ENCODE measurements at places on chromosomes 6 and 20.

- no peak for DNase-seq
These were observed 15.7 kb upstream of the FAM83C start for GRCh38 chr20:35307666-35308653.

DNA sequence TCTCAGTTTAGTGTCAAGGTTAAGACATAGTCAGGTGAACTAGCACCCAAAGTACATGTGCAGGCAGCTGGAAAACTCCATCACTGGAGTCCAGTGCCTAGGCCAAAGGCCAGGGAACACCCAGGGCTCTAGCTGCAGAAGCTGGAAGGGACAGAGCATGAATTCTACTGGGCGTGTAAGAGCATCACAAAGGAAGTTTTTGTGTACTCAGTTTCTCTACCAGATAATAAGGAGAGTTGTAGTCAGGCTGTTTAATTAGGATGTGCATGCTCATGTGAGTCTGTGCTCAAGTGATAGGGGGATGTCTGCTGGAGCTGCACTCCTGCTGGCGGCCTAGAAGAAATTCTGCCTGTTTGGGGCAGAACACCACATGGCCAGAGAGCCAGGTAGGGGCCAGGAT lies 8.1 kb downstream of the L3MBTL1 start:
- no peak for DNase-seq

DNA sequence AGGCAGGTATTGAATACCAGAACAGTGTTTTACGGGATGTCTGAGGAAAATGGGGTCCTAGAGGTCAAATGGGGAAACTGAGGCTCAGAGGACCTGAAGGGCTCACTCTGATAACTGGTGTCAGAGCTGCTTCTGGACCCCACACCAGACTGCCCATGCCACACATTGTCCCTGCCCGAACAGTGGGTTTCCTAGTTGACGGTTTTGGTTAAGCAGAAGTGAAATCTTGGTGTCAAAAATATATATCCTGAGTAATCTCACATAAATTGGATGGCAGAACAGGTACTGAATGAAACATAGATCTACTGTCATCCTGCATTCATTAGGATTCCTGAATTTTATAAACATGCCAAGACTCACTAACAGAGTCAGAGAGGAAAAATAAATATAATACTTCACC lies 16.3 kb downstream of the NOX3 start:
- DNase-seq: no peak

GRCh38 chr6:149139782-149140136 lies 177.8 kb upstream of the TAB2 start:
- DNase-seq: no peak

DNA sequence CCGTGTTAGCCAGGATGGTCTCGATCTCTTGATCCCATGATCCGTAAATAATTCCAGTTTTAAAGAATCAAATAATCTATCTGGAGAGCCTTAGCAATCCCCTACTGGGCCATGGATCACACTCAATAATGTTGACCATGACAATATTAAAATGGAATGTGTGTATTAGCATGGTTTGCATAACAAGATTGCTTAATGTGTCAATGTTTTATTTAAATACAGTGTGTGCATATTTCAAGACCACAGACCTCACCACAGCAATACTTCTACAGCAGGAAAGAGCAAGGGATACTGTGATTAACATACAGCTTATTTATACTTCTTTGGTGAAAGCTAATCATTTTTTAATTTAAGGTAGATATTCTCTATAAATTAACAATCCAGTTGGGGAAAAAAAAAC lies 470.4 kb downstream of the TFAP2B start:
- DNase-seq: no peak

DNA sequence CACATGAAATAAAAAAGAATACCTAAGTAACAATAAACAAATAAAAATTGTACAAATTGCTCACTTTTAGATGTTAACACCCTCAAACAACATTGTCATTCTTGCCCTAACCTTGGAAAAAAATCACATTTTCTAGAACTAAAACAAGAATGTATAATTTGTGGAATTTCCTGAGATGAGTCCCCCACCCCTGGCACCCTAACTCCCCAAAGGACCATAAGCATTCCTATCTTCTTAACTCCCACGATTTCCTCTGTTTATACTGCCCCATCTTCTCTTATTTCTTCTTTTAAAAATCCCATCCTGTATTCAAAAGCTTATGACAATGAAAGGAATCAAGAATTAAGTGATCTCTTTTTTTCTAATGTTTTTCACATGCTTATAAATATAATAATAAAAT lies 70.9 kb downstream of the IBTK start:
- DNase-seq: no peak

DNA sequence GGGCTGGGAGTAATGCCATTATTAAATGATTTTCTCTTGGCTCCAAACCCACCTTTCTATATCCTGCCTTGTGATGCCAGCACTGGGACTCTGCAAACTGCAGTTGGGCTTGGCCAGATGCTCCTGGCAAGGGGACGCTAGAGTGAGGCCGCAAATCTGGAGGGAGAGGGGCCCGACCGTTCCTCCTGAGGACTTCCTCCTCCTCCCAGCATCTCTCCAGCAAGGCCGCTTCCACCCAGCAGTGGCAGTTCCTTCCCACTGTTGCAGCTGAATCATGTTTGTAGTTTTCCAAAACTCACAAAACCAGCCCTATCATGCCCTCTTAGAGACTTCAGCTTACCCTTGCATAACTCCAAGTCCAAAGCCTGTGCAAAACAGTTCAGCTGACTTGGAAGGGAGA lies 244.4 kb downstream of the FOXA2 start:
- no peak for DNase-seq

DNA sequence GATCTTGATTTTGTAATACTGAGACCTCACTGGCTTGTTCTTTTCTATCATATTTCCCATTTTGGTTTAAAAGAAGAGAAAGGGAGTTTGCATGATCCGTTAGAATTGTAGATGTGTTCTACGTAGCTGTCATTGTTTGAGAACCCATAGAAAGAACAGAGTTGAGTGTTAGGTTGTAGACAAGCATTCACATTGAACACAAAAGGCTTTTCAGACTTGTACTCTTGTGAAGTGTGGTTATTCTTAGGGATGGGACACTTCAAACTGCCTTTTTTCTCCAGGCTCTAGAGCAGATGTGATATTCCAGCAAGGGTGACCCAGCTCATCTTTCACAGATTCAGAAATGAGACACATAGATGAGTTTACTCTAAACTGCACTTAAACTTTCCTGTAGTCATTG lies 19.9 kb downstream of the FOXO3 start:
- DNase-seq: no peak

- no peak for DNase-seq
These were observed 32.7 kb upstream of the RNF8 start for GRCh38 chr6:37321101-37321500.

DNA sequence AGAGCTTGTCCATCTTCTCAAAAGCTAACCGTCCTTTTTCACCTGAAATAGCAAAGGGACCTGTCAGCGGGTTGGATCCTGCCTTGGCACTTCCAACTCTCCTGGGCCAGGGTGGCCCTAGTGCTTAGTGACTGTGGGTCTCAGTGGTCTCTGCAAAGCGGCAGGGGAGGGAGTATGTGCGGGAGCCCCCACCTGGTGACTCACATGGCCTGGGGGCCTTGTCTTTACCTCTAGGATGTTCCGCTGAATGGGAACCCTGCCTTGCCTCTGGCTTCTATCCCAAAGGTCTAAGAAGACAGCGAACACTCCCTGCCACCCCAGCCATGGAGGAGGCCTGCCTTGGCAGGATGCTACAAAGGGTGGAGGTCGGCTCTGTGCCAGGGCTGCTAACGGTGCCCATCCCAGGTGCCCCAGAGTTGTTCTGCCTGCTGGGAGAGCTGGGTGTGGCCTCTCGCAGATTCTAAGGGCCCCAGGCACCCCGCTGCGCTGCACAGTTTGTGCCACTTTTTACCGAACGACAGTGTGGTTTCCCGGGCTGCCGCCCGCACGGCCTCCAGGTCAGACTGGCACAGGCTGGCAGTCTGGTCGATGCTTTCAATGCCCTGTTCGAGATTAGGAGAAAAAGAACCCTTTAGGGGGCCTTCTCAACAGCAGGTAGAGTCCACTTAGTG lies 77.2 kb downstream of the PTPN1 start:
- DNase-seq: no peak

GRCh38 chr6:44733126-44733525 lies 345.6 kb downstream of the CDC5L start:
- DNase-seq: no peak

GRCh38 chr6:39546731-39547130 lies 178.5 kb downstream of the KIF6 start:
- no peak for DNase-seq

DNA sequence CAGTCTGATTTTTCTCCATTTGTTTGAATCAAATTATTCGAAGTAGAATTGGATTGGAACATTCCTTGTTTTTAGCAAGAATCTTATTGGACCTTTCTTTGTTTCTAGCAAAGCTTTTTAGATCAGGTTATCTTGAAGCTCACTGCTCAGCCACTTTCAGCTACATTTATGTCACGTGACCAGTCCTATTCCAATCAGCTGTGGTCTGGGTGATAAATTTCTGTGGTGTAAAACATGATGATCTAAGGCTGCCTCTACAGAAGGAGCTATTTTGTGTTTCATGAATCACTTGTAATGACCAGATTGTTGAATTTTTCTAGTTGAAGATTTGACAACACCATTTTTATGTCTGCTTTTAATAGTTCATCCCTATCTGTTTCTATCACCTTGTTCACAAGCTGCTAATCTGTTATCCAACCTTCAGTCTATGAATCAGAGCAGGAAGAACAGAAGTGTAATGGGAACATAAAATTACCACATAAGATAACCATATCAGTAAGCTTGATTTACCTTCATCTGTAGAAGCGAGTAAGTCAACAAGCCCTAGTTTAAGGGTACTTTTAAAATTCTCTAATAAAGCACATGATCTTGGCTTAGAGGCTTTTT lies 101.0 kb upstream of the MAP3K7 start:
- DNase-seq: no peak

- no peak for DNase-seq
These were observed 34.3 kb downstream of the FYN start for GRCh38 chr6:111838749-111839484.

DNA sequence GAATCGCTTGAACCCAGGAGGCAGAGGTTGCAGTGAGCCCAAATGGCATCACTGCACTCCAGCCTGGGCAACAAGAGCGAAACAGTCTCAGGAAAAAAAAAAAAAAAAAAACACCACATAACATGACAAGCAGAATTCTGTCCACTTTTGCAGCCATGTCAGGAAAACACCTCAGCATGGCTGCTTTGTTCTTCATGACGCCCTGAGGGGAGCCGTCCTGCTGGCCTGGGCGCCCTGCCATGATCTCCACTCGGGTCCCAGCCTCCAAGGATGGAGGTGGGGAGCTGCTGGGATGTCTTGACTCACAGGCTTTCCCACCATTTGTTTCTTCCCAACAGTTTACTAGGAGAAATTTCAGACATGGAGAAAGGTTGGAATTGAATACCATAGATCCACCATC lies 42.2 kb downstream of the SNX9 start:
- no peak for DNase-seq

GRCh38 chr6:151307501-151307900 lies 67.7 kb downstream of the AKAP12 start:
- DNase-seq: no peak

- DNase-seq: no peak
These were observed 95.9 kb upstream of the JAG1 start for GRCh38 chr20:10769700-10770099.

DNA sequence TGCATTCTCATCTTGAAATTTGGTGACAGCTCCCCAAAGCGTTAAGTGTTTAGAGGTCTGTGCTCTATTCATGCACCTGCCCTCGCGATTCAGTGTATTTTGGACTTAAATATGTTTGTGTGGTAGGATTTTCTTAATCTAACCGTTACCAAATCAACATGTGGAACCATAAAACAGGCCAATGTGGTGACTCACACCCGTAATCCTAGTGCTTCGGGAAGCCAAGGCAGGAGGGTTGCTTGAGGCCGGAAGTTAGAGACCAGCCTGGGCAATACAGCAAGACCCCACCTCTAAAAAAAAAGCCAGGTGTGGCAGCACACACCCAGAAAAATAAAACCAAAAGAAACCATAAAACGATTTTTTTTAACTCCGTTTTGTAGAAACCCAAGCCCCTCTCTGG lies 31.5 kb downstream of the PYGB start:
- no peak for DNase-seq

- DNase-seq: no peak
These were observed 838 bp downstream of the STMN3 start for GRCh38 chr20:63652192-63652980.

DNA sequence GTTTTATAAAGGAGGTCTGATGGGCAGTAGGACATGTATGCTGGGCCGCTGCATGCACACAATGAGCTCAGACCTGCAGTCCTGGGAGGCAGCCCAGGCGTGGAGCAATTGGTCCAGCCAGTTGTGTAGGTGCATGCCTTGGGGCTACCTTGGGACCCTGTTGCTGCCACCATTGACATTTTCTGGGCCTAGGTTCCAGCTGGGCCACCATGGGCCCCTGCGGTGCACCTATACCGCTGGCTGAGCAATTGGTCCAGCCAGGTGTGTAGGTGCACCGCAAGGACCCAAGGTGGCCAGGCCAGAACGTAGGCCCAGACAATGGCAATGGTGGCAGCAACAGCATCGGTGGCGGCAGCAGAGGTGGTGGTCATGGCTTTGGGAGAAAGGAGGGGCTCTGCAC lies 143.9 kb downstream of the PXDC1 start:
- DNase-seq: no peak
